ENCODE measurements at places on chromosomes 7 and 10. TPM values are rescaled to one million over a fixed set of nuclear protein-coding genes. Genes with fewer than 3 reads are reported as not detected.

Gene SLC26A3
- not detected for total RNA-seq

Gene PARG
- 31.6 TPM for total RNA-seq

DNA sequence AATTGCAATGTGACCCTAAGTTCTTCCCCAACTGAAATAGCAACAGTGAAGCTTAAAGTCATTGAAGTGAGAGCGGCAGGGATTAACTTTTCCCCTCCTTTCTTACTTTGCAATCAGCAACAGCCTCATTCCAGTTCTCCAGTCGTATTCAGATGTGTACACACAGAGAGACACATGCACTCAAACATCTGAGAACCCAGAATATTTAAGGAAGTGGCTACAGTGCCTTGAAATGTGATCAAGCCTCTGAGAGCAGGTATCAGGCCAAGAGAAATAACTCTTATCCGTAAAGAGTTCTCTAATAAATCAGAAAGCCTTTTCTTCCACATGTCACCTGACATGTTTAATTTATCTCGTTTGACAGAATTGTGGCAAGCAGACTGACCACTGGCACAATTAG, 388.9 kb upstream of the NPVF start:
- peaks cover 34% of the 10 kb centered on the region for H3K4me1 ChIP-seq
- no peaks in the 10 kb centered on the region for H3K36me3 ChIP-seq
- no peak overlapping the region for H3K27ac ChIP-seq
- DNase-seq: no peak
- no peaks in the 10 kb centered on the region for H3K27me3 ChIP-seq
- no peak overlapping the region for H3K4me3 ChIP-seq

Gene GRID2IP
- 0.21 TPM for total RNA-seq

- no peaks in the 10 kb centered on the region for H3K36me3 ChIP-seq
- no peak for DNase-seq
- no peak overlapping the region for H3K27ac ChIP-seq
- peaks cover 40% of the 10 kb centered on the region for H3K4me1 ChIP-seq
- H3K4me3 ChIP-seq: no peak overlapping the region
Measured at GRCh38 chr7:129784783-129785684, 167.7 kb downstream of the UBE2H start.

DNA sequence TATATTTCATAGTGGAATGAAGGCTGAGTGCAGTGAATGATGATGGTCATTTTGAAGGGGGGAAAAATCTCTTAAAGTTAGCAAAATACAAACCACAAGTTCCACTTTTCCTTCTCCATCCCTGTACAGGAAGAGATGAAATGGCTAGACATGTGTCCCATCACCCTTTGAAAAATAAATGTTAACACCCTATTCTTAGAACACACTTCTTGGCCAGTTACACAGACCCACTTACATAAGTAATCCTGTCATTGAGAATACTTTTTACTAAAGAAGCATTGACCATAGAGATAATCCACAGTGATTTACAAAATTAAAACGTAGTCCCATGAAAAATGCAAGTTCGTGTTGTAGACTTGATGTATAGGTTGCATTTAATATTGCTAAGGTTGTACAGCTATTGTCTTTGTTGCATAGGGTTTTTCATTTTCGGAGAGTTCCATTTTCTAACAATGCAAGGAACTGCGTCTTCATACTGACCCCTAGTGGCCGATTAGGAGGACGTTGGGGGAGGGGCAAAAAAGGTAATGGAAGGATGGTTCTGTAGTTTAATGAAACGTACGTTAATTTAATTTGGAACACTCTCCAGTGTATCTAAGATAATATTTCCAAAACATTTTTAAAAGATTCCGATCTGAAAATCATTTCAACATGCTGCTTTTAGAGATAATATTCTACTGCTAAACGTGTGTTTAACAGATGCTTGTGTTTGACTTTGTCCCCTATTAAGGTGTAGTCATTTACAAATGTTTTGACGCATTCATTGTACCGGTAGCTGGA, 60.9 kb downstream of the ARMC3 start:
- peaks cover 21% of the 10 kb centered on the region for H3K4me1 ChIP-seq
- H3K4me3 ChIP-seq: no peak overlapping the region
- H3K27ac ChIP-seq: no peak overlapping the region
- DNase-seq: peak; percentile 78
- peaks cover 11% of the 10 kb centered on the region for H3K27me3 ChIP-seq
- H3K36me3 ChIP-seq: no peaks in the 10 kb centered on the region

GRCh38 chr10:29141761-29142160, 147.1 kb upstream of the LYZL1 start:
- DNase-seq: no peak
- H3K4me3 ChIP-seq: no peak overlapping the region
- H3K27ac ChIP-seq: no peak overlapping the region

- H3K27ac ChIP-seq: no peak overlapping the region
- H3K36me3 ChIP-seq: no peaks in the 10 kb centered on the region
- no peak for DNase-seq
- H3K4me1 ChIP-seq: no peaks in the 10 kb centered on the region
- H3K27me3 ChIP-seq: no peaks in the 10 kb centered on the region
Measured at GRCh38 chr7:67631476-67631875, 634.8 kb downstream of the TYW1 start.

GRCh38 chr7:78090616-78091015, 292.0 kb downstream of the PHTF2 start:
- no peaks in the 10 kb centered on the region for H3K27me3 ChIP-seq
- H3K4me3 ChIP-seq: no peak overlapping the region
- no peaks in the 10 kb centered on the region for H3K4me1 ChIP-seq
- DNase-seq: no peak
- H3K27ac ChIP-seq: no peak overlapping the region
- no peaks in the 10 kb centered on the region for H3K36me3 ChIP-seq

Gene HNRNPA2B1
- total RNA-seq: 882 TPM
